ENCODE measurements at places on chromosomes 2 and 18.

DNA sequence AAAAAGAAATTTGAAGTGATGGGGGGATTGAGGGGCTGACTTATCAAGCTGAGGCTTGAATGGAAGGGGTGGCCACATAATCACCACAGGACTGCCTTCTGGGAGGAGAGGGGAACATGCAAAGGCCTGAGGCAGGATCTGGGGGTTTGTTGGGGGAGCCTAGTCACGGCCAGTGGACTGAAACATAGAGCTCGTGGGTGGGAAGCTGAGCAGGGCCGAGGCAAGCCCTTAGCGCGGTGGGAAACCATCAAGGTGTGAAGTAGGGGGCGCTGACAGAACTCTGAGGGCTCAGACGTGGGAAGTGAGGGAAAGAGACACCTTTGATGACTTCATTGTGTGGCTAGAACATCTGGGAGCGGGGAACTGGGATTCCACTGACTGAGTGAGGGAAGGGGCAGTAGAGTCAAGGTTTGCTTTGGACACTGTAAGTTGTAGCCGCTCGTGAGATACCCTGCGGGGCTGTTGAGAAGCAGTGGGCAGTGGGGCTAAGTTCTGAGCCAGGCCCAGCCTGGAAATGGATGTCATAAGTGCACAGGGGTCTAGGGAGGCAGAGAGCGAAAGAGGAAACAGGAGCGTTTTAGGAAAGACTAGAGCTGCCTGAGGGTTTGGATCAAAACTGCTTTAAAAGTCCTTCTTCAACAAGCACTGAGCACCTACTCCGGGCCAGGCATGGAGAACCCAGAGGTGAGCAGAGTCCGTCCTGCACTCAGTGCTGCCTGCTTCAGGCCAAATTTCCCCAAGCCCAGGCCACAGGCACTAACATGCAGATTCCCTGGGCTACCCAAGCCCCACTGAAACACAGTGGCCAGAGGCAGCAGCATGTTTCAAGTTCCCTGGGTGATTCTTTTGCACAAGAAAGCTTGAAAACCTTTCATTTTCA is 686 bp upstream of the SNORC start:
- no peak for DNase-seq

- no peak for DNase-seq
Measured at GRCh38 chr18:68893354-68893753, 95.5 kb downstream of the CCDC102B start.

DNA sequence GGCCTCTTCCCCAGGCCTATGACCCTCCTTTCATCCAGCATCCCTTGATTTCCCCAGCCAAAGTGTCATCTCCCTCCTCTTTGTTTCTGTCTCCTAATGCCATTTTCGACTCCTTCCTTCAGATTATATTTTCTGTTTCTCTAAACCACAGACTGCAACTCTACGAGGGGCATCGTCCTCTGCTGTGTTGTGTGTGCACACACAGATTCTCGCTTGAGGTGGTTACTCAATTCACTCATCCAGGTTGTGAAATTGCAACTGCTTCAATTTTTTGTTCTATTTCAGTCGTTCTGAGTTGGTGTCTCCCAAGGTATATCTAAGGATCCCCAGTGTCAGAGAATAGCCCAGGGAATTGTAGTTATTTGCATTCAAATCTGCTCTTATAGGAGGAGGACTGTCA is 113.5 kb upstream of the NDUFV2 start:
- no peak for DNase-seq

DNA sequence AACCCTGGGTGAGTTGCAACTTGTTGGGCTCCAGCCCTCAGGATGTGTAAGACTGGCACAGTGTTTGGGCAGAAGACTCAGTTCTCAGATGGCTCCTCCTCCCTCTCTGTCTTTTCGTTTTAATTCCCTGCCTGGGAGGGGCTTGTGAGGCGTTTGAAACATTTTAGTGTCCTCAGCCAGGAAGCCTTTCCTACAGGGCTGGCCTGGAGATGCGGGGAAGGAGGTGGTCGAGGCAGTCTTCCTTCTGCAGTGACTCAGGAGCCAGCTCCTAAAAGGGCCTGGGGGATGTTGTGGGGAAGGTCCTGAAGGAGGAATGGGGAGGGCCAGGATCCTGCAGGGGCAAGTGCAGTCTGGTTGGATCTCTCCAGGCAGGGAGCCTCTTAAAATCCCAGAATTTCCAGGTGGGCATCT is 22.1 kb upstream of the IGFBP5 start:
- DNase-seq: no peak

- no peak for DNase-seq
Measured at GRCh38 chr2:39142904-39143605, 22.2 kb upstream of the SOS1 start.

DNA sequence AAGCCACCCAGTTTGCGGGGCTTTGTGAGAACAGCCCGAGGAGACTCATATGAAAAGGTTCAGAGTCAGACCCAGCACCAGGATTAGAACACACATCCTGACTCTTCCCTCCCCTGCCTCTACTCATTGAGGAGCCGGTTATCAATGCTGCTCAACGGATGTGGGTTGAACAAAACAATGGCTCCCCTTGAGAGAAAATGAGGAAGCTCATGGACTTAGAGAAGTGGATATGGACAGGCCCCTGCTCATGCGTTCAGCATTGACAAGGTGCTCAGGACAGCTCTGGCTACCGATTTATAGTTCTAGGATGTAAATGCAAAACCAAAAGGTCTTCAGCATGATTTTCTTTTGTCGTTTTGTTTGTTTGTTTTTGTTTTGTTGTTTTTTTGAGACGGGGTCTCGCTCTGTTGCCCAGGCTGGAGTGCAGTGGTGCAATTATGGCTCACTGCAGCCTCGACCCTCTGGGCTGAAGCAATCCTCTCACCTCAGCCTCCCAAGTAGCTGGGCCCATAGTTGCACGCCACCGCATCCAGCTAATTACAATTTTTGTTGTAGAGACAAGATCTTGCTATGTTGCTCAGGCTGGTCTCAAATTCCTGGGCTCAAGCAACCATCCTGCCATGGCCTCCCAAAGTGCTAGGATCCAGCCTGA is 32.0 kb upstream of the AGAP1 start:
- no peak for DNase-seq

- no peak for DNase-seq
Measured at GRCh38 chr18:62784966-62785413, 69.6 kb downstream of the PHLPP1 start.

GRCh38 chr2:29012211-29012681 is 31.1 kb downstream of the TOGARAM2 start:
- DNase-seq: no peak

- DNase-seq: no peak
Measured at GRCh38 chr2:150147889-150148683, 339.4 kb downstream of the RND3 start.

DNA sequence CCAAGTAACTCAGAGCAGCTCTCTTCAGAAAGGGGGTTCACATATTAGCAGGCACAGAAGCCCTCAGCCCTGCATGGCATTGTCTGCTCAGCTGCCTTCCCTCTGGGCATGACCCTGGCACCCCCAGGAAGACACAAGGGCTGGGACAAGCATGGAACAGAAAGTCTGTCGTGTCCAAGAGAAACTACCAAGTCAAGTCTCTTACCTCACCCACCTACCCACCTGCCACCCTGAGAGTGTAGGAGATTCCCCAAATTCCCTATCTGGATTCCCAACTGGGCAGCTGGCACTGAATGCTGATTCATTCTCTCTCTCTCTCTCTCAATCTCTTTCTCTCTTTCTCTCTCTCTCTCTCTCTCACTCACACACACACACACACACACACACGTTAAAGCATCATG is 21.6 kb downstream of the SMAD7 start:
- DNase-seq: no peak

- DNase-seq: no peak
Measured at GRCh38 chr2:167582619-167583018, 664.8 kb downstream of the STK39 start.

DNA sequence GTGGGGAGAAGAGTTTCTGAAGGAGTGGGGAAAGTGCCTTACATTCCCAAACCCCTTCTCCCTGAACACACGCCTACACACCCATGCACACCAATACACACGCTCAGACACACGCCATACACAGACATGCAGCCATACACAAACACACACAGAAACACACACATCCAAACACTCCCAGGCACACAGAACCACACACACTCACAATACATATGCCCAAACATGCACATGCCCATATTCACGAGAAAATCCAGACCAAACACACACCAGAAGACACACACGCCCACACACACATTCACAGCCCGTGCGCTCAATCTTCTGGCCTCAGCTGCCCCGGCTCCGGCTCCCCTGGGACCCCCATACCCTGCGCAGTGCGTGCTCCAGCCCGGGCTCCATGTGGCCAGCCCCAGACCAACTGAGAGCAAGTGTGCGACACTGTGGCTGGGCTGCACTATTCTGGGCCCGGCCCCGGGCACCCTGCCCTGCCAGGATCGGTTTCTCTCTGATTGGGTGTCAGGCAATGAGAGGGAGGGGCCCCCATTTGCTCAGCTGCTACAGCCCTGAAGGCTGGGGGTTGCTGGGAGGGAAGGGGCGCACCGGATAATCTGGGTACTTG is at the start of gene PRKAG3:
Gene PRKAG3, minus strand, starts transcription at position 426 of the 613 bp plus-strand sequence.
- no peak for DNase-seq

DNA sequence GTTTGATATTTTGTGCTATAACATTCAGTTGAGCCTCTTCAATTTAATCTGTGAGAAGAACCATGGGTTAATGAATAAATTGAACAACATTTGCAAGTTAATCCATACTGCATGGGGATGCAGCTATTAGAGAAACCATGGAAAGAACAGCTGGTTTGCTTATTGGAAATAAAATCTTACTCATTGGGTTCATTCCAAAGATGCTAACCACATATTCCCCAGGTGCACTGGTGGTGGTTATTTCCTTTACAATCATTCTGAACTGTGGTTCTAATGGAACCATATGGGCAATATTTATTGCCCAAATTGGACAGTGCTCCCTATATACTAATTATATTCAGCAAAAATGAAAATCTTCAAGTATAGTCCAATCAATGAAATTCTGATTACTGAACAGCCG is 1200.4 kb upstream of the CDH2 start:
- no peak for DNase-seq

DNA sequence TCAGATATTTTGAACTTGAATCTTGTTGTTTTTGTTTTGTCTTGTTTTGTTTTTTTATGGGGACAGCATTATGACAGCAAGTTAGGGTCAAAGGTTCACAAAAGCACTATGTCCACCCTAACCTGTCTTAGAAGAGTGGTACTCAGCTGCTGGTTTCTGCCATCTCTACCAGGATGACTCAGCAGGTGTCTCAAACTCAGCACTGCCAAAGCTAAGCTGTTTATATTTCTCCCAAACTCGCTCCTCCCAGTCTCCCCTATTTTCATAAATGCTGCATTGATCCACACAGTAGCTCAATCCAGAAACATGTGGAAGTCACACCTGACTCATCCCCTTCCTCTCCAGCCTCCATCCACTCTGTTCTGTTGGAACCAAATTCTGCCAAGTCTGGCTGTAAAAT is 134.9 kb downstream of the ZBTB7C start:
- DNase-seq: no peak

DNA sequence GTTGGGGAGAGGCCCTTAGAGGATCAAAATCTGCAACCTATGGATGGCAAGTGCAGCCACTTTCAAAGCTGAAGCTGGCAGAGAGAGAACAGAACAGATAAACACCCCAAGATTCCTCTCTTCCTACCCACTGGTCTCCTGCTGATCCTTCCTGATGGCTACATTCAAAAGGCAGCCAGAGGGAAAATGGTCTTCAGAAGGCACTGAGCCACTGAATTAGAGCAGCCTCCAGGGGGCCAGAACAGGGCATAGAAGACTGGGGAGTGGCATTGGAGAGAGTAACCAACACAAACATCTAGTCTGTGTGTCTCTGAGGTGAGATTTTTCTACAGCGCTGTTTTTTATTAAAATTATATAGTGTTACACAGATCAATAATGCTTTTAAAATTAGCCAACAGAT is 432.6 kb downstream of the PARD3B start:
- DNase-seq: no peak

GRCh38 chr2:64989126-64989981 is at the start of gene SLC1A4:
TSS of gene SLC1A4 (plus strand) at chr2:64989399. CDS start at chr2:64989644, 245 bp downstream.
- peak; percentile 60 for DNase-seq

- DNase-seq: no peak
Measured at GRCh38 chr2:1811258-1811970, 67.1 kb upstream of the PXDN start.

GRCh38 chr2:6893876-6894482 is 16.4 kb downstream of the RSAD2 start:
- no peak for DNase-seq

- no peak for DNase-seq
Measured at GRCh38 chr2:26838121-26838906, 9.6 kb upstream of the DPYSL5 start.

- DNase-seq: no peak
Measured at GRCh38 chr2:239008004-239008403, 160.1 kb downstream of the TWIST2 start.

- no peak for DNase-seq
Measured at GRCh38 chr18:47964053-47964452, 33.6 kb upstream of the SMAD2 start.

GRCh38 chr18:79523736-79524180 is 128.0 kb downstream of the NFATC1 start:
- peak; percentile 55 for DNase-seq

DNA sequence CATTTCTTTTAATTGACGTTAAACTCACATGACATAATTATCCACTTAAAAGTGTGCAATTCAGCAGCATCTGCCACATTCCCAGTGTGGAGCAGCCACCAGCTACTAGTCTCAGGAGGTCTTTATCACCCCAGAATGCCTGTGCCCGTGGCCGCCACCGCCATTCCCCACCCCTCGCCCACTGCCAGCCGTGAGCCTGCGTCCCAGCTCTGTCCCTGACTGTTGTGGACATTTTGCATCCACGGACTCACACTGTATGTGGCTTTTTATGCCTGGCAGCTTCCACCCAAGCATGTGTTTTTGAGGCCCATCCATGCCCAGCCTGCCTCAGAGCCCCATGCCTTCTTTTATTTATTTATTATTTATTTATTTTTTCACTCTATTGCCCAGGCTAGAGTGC is 9.2 kb downstream of the BOK start:
- no peak for DNase-seq

GRCh38 chr2:56376699-56377665 is 193.2 kb downstream of the CCDC85A start:
- no peak for DNase-seq

DNA sequence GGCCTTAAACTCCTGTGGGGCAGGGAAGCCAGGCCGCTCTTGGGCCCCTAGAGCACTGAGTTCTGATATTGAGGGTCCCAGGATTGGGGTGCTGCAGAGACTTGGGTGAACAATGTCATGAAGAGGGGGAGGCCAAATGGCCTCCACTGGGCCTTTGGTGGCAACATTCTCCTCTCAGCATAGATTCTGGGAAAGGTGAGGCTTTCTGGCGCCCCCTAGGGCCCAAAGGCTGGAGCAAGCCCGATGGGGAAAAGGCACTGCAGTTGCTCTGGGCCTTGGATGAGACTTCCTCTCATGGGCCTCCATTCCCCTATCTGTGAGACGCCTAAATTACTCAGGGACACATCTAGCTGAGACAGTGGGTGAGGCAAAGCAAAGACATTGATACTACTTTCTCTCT is 84.8 kb downstream of the ACAA2 start:
- no peak for DNase-seq

- no peak for DNase-seq
Measured at GRCh38 chr18:64019922-64020756, 50.3 kb downstream of the SERPINB8 start.

DNA sequence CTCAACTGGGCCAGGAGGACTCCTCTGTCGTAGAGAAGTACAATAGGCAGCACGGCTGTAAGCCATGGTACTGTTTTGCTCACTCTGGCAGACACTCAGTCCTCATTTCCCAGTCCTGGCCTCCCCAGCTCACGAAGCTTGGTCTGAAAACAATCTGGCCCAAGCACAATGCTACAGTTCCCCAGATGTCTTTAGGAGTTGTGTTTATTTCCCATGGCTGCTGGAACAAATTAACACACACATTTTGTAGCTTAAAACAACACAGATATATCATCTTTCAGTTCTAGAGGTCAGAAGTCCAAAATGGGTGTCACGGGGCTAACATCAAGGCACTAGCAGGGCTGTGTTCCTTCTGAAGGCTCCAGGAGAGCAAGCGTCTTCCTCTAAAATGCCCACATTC is 13.0 kb downstream of the FABP1 start:
- DNase-seq: no peak

Measured in GM12864 (cell line).